RPMI7951 (cell line): ENCODE measurements at places on chromosomes 12 and 14. TPM values are rescaled to one million over a fixed set of nuclear protein-coding genes. Genes with fewer than 3 reads are reported as not detected.
A peak's percentile ranks its signal among the peaks of the same experiment; 100 is the strongest.

Gene DHRS2
- 7.1 and 8.7 TPM in 2 replicates for total RNA-seq

DNA sequence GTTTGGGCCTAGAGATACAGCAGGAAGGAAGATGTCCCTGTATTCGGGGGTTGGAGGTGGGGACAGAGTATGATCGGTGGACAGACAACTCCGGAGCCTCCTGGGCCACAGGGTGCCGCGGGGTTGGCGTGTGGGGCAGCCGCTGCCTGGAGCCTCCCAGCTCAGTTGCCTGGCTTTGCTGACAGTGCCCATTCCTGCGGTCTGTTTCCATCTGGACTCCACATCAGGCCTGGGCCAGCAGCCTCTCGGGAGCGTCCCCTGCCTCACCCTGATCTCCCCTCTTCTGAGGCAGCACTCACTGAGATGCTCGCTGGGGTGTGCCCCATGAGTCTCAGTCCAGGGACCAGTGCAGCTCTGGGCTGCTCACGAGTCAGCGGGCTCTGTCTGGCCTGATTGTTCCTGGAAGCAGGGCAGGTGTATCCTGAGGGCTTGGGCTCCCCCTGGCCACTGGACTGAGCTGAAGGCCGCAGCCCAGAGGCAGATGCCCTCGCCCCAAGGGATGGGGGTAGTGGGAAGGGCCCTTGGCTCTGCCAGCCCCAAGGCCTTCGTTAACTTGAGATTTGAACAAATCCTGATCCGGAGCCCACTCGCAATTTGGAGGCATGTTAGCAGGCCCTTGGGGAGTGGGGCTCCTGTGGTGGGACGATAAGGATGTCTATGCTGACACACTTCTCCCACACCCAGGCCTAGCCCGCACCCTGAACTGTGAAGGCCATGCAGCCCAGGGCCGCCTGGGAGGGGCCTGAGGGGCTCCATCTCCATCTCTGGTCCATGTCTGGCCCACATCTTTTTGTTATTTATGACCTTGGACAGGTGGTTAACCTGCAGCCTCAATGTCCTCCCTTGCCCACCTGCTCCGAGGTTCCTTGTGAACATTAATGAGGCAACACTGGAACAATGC, 7.5 kb downstream of the HIP1R start:
- peak; percentile 58 for DNase-seq

DNA sequence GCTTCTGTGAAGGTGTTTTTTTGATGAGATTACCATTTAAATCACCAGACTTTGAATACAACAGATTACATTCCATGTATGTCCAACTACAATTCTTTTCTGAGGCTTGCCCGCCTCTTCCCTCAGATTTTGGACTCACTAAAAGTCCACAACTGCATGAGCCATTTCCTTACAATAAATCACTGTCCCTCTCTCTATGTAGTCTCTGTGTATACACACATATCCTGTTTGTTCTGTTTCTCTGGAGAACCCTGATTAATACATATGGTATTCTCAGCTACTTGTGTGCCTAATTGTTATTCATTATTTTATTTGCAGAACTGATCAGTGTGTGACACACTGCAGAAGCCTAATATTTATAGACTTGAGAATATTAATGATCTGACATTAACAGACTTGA, 2.4 kb upstream of the MIPOL1 start:
- DNase-seq, result peak; percentile 7

DNA sequence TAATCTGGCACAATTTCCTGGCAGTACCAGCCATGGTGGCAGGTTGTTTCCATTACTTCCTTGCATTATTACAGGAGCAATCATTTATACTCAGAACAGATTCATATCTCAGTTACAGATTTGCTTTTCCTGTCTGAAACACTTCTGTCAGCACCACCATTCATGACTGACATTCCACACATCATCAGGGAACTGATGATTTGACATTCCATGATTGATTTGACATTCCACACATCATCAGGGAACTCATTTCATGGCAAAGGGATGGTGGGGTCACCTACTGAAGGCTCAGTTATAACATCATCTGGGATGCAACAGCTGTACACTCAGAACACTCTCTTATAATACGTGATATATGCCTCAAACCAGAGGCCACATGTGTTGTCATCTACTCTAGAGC, 30.9 kb upstream of the RERGL start:
- no peak for DNase-seq

DNA sequence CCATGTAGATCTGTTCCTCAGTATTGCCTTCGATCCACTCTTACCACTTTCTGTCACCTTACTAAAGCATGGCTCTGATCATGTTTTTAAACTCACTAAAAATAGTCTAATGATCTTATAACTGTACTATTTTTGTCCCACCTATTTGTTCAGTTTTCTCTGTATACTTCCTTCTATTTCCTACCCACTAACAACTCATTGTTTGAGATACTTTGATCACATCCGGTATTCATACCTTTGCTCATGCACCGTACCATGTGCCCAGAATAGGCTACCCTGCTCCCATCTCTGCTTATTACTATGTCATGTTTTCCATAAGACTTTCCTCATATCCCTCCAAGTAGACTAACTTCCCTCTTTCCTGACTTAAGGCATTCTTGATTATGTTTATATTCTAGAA, 128.6 kb downstream of the MED13L start:
- no peak for DNase-seq

DNA sequence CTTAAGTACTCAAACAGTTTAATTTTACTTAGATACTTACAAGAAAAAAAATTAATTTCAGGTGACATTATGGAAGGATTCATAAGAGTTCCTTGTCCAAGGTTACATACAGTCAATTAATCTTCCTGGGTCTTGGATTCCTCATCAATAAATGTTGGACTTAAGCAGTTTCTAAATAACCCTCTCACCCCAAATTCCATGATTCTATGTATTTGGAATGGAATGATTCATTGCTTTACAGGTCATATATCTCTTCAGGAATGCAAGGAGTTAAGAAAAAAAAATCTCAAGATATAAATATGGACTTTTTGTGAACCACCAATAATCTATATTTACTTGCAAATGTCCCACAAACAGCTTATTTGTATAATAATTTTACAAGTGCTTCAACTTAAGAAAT, 84.2 kb upstream of the BMP4 start:
- peak; percentile 6 for DNase-seq

- DNase-seq, result no peak
Measured at GRCh38 chr14:104383088-104383995, 196.2 kb upstream of the C14orf180 start.

DNA sequence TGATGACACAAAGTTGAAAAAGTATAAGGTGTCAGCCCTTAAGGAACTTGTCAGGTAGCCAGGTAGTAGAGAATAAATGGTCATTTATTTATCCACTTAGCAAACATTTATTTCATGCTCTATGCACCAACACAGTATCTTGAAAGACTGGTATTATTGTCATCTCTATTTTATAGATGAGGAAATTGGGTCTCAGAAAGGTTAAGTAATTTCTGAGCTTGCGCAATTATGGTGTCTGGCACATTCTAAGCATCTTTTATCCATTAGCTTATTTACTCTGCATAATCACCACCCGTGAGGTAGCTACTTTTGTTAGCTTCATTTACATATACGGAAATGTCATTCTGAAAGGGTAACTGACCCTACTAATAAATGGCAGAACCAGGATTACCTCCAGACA, 2.5 kb upstream of the UTP20 start:
- no peak for DNase-seq

GRCh38 chr12:28172434-28173030, 17.7 kb upstream of the CCDC91 start:
- peak; percentile 58 for DNase-seq

DNA sequence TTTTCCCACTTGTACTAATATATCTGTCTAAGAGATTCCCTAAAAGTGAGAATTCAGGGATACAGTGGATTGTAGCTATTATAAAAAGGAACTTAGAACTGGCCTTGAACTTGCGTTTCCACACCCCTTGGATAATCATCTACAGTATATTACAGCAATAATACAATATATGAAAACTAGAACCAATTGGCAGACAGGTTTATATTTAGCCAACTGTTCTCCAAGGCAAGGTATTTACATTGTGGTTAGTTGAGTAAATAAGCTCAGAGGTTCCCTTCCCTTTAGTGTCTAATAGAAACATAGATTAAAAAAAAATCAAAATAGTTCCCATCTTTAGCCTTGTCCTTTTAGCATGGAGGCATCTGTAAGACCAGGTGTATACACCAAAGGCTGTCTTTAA, 42.1 kb downstream of the LIMA1 start:
- DNase-seq, result no peak

Gene KRT6C
- total RNA-seq, result not detected in 2 replicates

DNA sequence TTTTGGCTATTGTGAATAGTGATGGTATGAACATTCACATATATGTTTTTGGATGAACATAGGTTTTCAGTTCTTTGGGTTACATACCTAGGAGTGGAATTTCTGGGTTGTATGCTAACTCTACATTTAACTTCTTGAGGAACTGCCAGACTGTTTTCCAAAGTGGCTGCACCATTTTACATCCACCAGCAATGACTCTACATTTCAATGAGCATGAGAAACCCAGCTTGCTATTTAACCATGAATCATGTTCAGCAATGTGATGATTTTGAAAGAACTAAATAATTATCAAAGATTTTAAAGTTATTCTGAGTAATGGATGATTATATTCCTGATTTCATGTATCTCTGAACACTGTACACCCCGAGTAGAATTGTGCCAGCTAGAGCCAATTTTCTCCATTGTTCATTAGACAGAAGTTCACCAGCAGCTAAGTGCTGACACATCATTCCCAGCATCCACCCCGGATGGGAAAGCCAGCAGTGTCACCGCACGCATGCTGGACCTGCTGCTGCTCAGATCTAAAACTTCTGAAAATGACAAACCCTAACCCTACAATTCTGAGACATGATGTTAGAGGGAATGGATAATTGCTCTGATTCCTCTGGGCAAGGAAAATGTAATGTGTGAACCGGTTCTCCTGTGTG, 13.3 kb upstream of the ANAPC5 start:
- DNase-seq, result peak; percentile 40

DNA sequence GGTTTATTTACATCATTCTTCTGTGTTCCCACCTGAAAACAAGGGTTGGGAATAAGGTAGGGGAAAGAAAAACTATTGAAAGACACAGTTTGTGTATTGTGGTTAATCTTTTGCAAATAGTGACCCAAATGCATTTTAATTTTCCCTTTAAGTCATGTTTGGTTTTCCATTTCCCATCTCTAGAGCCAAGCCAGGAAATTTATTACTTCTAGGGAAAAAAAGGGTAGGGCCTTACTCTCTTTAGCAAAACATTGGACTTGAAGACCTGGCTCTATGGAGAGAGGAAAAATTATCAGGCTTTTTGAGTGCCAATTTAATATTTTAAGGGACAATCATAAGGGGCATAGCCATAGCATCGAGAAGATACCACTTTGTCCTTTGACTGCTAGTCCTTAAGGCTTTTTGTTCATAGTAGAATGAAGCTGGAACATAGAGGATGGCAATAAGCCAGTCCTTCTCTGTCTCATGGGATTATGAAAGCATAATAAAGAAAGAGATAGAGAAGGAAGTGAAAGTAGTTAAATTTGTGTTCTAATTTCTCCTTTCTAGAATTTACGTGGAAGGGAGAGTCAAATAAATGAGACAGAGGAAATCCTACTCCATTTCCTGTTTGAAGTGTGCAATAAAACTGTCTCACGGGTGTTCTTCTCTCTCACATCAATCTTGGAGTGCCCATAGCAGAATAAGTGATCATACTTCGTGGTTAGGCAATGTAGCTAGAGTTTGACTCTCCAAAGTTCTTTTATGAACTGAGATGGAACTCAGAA, 50.9 kb upstream of the PPFIA2 start:
- no peak for DNase-seq

- peak; percentile 38 for DNase-seq
Measured at GRCh38 chr12:84912198-84913128, at the start of gene SLC6A15. Gene SLC6A15, minus strand, starts transcription at chr12:84912799. Its CDS starts 20,679 bp downstream, at chr12:84892120.

DNA sequence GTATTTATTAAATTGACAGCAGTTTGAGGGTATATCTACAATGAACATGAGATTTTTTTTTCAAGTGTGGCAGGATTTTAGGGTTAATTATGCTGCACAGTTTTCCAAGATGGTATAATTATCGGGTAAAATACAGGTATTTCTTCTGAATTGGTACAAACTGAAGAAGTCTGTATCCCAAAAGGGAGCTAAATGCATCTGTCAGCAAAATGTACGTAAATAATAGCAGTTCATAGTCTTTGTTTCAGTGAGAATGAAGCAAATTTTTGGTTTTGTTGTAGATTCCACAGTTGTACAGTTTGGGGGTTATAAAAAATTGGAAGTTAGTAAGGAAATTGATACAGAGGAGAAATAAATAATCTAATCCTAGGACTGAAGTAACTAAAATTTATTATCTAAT, 63.3 kb downstream of the RAD52 start:
- DNase-seq, result no peak

- no peak for DNase-seq
Measured at GRCh38 chr14:99760817-99761216, 32.4 kb upstream of the EML1 start.

Gene TAS2R46
- not detected in 2 replicates for total RNA-seq

Gene IL23A
- 0.36 and 1.3 TPM in 2 replicates for total RNA-seq

GRCh38 chr14:104799244-104800014, 1.5 kb upstream of the ZBTB42 start:
- no peak for DNase-seq
